ENCODE measurements at places on chromosomes 13 and 19.

GRCh38 chr19:29866011-29866410 is 54.2 kb downstream of the CCNE1 start:
- DNase-seq: no peak

DNA sequence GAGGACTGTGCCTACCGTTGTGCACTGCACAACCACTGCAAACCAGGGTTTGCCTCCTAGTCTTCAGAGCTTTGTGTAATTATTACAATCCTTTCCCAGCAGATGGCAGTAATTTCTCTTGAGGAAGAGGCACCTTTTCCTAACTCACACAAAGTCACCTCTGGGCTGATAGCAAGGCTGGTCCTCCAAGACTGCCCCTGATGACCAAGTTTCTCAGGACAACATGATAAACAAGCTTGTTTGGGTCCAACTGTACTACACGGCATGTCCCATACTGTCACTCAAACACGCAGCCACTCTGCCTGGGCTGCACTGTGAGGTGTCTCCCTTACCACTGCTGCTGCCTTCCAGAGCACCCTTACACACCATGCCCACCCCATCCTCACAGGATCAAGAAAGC is 39.3 kb downstream of the RFXAP start:
- peak; percentile 47 for DNase-seq

GRCh38 chr13:20431687-20432384 is 93.8 kb downstream of the CRYL1 start:
- no peak for DNase-seq

- DNase-seq: peak; percentile 35
These were observed 68.8 kb downstream of the DOCK9 start for GRCh38 chr13:98909016-98909415.

DNA sequence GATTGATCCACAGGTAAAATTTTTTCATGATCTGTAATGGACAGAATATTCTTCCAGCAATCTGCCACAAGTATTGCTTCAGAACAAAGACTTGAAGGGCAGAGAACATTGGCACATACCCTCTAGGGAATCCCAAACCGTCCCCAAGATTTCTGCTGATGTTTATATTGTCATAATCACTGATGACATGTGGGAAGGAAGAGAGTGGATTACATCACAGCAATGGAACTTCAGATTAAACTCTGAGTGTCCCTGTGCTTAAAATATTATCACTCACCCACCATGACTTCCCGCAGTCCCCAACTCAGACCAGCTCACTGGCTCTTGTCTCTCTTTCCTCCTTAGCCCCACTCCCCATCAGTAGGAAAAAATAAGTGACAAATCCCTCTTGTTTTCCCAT is 8.5 kb upstream of the TPT1 start:
- DNase-seq: peak; percentile 53

GRCh38 chr19:49589502-49589905 is 1.5 kb upstream of the PRR12 start:
- no peak for DNase-seq

DNA sequence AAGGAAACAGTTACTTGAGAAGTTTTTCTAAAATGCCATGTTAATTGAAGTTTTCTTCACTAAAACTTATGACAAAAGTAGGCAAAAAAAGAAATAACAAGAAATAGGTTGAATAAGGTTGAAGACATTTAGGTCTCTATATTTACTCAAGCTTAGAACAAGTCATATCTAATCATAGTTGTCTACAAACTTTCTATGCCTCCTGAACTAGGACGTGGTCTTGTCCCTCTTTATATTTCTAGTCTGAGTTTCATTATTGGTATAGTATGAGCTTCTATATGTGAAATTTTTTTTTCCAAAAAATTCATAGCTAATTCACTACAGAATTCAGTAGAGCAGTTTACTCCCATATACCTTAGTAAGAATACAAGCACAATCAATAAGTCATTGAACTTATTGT is 836.4 kb downstream of the SLITRK6 start:
- no peak for DNase-seq

GRCh38 chr19:41133260-41133659 is 19.0 kb downstream of the CYP2F1 start:
- no peak for DNase-seq

DNA sequence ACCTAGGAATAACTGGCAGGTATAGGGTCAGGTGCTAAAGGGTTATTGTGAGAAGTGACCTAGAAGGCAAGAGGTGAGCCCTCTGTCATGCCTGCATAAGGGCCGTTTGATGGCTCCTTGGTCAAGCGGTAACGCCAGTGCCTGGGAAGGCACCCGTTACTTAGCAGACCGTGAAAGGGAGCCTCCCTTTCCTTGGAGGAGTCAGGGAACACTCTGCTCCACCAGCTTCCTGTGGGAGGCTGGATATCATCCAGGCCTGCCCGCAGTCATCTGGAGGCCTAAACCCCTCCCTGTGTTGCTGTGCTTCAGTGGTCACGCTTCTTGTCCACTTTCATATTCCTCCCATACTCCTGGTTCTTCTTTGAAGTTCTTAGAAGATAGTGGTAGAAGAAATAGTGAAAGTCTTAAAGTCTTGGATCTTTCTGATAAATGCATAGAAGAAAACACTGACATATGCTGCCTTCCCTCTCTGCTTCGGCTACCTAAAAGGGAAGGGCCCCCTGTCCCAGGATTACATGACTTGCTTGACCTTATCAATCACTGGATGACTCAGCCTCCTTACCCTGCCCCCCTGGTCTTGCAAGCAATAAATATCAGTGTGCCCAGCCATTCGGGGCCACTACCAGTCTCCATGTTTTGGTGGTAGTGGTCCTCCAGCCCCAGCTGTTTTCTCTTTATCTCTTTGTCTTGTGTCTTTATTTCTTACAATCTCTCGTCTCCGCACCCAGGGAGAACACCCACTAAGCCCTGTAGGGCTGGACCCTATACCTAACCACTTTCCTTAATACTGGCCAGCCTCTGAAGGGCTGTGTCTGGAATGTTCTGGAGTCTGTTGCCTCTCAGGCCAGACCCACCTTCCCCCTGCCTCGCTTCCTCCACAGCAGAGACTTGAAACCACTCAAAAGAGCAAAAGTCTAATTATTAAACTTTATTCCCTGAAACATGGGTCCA is 16.1 kb upstream of the ABCC4 start:
- DNase-seq: no peak

DNA sequence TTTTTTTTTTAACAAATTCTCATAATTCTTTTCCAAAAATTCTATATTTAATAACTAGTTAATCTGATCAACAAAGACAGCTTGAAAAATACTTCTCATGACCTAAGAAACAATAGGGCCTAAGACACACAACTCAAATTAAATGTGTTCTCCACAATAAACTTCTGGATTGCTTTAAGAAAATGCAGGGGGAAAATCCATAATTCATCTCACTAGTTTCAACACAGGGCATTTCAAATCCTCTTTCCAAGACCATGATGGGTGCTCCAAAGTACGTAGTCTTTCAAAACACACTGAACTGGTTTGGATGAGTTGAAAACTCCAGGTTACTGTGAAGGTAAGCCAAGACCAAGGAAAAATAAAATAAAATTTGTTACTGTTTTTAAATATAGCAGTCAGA is 62.6 kb downstream of the DCLK1 start:
- DNase-seq: no peak

All from suppressor macrophage treated with lipopolysaccharide for 1 hour (primary cell).